ENCODE measurements at places on chromosomes 13 and 19.

- DNase-seq: no peak
Measured at GRCh38 chr13:78589206-78589605, 14.1 kb downstream of the POU4F1 start.

- DNase-seq: peak; percentile 55
Measured at GRCh38 chr13:31045286-31046081, 113.0 kb downstream of the TEX26 start.

DNA sequence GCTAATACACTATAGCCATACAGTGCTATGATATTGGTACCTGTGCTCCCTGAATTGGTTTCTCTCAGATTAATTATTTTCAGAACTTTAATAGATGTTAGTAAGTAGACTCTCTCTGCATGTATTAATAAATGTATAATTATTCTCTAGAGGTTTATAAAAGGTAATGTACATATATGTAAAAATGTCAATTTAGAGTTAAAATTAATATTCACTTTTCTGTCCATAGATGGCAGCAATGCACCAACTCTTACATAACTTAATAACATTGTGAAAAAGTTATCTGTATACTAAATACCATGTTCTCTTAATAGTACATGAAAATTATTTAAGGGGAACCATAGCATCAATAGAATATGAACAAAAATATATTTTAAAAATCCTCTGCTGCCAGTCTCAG lies 515.0 kb upstream of the KLHL1 start:
- no peak for DNase-seq

GRCh38 chr13:27359199-27359821 lies 65.1 kb upstream of the GTF3A start:
- peak; percentile 27 for DNase-seq

GRCh38 chr19:1189419-1189818 lies 15.4 kb upstream of the SBNO2 start:
- no peak for DNase-seq

DNA sequence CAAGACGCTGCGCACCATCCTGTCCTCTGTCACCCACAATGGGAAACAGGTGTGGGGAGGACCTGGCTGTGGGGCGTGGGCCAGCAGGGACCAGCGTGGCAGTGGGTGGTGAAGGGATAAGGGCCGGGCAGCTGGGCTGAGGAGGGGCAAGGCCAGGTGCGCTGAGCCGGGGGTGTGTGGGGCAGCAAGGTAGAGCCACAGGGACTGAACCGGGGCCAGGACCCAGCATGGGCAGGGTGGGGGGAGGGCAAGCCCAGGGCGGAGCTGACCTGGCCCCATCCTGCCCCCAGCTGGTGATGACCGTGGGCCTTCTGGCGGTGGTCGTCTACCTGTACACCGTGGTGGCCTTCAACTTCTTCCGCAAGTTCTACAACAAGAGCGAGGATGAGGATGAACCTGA lies 37.7 kb downstream of the MAP4K1 start:
- no peak for DNase-seq

DNA sequence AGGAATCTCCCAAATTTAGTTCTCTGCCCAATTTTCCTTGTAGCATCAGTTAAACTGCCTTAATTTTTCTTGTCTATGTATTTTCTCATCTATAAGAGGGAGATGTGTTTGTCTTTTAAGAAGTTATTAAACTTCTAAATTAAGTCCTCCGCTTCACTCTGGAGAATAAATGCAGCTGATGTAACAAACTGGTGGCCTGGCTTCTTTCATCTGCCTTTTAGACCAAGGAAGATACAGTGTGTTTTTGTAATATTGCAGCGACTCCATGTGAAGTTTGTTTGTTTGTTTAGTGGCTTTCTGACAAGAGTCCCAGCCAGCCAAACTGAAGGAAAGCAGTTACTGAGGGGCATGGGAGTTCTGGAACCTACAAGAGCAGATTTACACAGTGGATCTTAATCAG lies 56.4 kb downstream of the KLF12 start:
- no peak for DNase-seq

DNA sequence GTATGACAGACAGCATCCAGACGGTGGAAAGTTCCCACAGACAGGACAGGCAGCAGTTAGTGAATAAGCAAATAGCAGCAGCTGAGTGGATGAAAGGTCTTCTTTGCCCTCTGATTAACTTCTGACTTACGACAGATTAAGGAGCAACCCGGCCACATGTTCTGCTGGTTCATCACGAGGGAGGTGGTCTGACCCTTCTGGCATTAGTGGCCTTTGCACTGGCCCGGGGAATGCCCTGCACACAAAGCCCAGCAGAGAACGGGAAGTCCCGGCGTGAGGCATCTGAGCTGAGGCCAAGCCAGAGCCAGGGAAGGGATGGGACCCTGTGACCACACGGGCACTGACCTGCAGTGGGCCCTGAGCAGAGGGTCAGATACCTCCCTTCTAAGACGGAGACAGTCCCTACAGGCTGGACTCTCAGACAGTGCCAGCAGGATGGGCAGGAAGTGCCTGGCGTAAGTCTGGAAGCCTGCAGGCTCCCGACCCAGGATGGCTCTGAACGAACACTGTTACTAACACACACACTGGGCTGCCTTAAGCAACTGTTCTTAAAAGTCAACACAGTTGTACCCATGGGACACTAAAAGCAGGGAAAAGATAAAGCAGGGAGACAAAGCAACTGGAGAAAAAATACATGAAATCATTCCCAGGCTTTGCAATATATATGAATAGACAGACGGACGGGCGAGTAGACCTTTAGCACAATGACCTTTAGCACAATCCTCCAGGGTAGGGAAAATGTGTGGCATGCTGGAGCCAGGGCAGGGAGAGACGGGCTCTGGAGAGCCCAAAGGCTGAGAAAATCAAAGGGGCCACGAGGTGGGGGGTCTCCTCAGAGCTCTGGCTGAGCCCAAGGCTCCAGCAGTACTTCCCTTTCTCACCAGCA lies 6.3 kb downstream of the C19orf12 start:
- no peak for DNase-seq

- no peak for DNase-seq
Measured at GRCh38 chr19:16018801-16019551, 57.3 kb upstream of the TPM4 start.

DNA sequence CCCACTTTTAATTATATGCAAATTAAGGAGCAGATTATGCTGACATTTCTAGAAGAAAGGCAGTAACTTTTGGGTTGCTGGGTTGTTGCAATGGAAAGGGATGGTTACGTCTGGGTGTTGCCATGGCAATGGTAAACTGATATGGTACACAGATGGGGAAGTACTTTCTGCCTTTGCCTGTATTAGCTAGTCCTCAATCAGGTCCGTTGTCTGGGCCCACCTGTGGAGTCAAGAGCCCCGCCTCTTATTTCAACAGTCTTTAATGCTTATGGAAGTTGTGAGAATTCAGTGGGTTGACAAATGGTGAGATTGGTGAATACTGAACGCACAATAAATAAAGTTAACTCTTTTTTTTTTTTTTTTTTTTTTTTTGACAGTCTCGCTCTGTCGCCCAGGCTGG lies 30.6 kb upstream of the DPP9 start:
- DNase-seq: no peak

DNA sequence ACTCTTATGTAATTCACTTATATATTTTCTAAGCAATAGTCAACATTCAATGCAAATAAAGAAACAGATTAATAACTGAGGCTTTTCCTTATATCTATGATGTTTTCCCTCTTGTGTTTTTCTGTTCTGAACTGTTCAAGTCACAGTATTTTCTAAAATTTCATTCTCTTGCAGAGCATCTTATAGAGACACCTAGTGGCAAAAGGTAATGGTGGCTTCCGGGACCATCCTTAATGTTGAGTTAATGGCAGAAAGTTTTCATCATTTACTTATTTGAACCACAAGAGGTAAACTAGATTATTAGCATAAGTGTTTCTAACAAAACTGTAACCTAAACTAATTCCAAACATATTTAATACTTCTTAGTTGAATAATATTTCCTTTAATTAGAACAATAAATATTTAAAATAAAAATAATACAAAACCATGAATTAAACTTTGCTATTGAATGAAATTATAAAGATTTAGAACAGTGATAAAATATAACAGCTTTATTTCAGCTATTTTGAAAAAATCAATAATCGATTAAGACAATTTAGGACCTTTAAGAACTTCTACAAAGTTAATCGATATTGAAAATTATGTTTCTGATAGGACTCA lies 1.7 kb upstream of the SLITRK5 start:
- DNase-seq: no peak

- no peak for DNase-seq
Measured at GRCh38 chr13:31035185-31035965, 102.9 kb downstream of the TEX26 start.

GRCh38 chr13:25210842-25211569 lies 38.9 kb upstream of the AMER2 start:
- no peak for DNase-seq

- DNase-seq: no peak
Measured at GRCh38 chr13:108987944-108988343, 358.5 kb downstream of the MYO16 start.

DNA sequence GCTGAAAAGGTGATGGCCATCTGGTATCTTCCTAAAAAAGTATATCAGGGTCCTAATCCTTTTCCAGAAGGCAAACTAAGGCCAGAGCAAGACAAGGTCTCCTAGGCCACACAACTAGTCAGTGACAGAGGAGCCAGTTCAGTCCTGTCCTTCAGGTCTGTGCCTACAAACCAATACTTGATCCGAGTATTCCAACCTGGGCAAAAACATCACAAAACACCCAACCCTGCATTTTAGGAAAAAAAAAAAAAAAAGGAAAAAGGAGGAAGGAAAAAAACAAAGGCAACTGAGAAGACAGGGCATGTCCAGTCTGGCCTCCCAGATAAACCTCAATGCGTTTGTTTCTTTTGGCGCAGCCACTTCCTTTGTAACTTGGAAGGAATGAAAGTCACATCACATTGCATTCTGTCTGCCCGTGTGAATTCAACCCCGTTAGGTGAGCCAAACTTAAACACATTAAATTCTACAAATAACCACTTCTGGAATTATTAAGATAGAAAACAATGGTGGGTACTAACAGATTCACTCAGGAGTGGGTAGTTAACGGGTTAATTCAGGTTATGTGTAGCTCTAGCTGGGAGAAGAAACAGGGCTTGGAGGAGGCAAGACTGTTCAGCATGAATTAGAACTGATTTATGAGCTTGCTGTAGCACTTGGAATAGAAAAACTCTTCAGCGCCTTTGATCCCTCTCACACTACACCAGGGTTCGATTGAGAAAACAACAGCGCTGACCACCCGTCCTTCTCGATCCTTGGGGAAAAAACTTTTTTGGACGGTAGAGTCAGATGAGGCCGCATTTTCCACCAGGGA lies 43.0 kb upstream of the HNRNPA1L2 start:
- DNase-seq: no peak

DNA sequence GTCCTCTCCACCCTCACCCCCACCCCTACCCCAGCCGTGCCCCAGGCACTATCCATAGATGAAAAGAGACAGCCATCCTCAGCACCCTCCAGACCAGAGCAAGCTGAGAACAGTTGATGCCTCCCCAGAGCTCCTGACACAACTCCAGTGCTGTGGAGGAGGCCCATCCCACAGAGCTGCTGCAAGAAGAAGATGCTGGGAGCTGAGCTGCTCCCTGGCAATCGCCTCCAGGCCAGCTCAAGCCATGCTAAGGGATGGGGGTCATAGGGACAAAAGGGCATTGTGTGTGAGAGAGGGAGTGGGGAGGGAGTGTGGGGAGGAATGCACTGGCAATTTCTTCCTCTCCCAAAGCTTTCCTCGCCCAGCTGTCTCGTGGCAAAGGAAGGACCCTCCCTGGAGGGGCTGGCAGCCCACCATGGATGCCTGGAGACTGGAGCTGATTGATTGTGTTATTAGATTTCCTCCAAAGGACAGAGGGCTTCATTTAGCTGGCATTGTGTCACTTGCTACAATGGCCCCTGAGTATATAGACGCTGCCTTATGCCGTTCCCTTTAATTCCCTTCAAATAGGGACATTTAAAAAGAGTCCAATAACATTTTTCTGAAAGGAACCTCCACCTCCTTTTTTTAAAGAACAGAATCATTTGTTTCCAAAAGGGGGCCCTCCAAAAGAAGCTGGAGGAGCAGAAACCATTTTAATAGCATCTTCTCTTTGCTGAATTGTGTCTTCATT lies 476.4 kb downstream of the FOXO1 start:
- DNase-seq: no peak

- DNase-seq: no peak
Measured at GRCh38 chr13:112791663-112792440, 102.0 kb downstream of the ATP11A start.
